Osteoblast (primary cell): ENCODE measurements at places on chromosomes 1 and 21.

- no peak for DNase-seq
Measured at GRCh38 chr1:56024155-56024554, 555.2 kb downstream of the PLPP3 start.

- DNase-seq = no peak
Measured at GRCh38 chr1:165036403-165036802, 320.1 kb downstream of the LMX1A start.

DNA sequence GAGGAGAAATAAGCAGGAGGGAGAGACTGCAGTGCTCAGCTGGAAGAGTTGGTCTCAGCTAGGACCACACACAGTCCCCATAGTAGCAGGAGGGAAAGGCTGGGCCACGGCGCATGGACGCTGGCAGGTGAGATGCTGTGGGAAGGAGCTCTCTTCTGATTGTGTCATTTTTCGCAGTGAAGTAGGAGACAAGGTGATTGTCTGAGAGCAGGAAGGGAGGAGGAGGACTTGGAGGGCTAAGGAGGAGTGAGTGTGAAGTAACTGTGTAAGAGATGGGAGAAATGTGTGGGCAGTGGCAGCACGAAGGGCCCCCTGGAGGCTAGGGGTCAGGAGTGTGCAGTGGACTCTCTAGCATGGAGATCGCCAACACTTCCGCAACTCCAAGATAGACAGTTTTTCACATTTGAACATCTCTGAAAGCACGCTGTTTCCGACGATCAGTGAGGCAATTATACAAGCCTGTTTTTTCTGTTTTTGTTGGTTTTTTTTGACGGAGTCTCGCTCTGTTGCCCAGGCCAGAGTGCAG is 26.4 kb upstream of the KCNC4 start:
- no peak for DNase-seq

DNA sequence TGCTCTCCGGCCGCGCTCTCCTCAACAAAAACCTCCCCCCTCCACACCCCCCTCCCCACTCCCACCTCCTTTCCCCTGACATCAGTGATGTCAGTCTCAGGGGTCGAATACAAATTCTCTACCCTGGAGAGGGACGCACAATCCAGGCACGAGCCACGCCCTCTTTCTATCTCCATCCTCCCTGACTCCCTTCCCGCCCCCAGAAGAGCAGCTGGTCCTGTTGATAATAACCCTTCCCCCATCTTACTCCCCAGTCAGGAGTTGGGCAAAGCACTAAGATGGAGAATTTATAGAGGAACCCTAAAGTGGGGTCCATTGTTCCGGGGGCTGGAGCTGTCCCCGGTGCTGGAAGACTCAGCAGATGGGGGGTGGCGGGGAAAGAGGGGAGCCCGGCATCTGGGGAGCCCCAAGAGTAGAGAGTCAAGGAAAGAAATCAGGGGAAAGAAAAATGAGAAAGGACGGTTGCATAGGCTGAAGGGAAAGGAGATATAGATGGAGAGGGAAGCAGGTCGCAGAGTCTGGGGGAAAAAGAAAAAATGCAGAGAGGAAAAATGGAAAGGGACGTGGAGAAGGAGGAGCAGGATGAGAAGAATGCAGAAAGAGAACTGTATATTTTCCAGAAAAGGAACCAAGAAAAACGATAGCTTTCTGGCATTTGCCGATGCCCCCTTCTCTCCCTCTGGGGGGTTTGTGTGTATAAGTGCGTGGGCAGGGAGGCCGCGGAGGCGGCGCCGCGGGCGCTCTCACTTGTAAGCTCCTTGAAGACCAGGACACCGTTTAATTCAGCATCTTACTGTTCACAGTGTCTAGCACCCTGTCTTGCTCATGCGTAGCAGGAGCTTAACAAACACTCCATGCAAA is at the start of gene CELF3:
Gene CELF3 (minus strand): TSS at position 33 of the 861 bp plus-strand sequence. CDS start 783 bp downstream, outside the sequence.
- DNase-seq = peak; percentile 60

DNA sequence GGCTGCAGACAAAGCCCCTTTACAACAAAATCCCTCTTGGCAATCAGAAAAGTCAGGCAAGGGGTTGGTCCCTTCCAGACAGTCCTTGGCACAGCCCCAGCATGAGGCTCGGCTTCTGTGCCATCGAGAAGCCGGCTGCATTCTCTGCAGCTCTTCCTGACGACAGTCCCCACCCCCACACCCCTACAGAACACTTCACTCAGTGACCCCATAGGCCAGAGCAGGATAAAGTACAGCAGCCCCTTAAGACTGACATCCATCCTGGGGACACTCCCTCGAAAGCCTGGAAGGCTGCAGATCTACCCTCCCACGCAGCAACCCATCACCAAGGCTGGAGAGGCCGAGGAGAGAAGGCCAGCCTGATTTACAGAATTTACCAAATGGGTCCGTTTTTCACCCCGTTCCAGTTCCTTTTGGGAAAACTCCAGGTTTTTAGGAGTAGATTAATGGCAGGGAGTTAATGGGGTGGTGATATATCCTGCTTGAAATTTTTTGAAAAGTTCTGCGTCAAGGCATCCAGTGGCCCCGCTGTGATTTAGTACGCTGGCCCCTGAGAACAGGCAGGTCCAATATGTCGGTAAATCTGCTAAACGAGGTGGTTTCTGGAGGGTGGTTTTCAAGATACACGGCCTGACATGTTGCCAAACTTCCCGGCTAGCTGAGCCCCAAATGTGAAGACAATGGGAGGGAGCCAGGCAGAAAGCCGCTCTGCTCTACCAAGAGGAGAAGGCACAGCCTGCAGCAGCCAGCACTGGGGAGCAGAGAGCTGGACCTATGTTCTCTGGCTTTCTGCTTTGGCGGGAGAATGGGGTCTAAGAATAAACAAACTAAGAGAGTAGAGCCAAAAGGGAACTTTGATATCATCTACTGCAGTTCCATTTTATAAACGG is 81.7 kb downstream of the SSBP3 start:
- DNase-seq = no peak

DNA sequence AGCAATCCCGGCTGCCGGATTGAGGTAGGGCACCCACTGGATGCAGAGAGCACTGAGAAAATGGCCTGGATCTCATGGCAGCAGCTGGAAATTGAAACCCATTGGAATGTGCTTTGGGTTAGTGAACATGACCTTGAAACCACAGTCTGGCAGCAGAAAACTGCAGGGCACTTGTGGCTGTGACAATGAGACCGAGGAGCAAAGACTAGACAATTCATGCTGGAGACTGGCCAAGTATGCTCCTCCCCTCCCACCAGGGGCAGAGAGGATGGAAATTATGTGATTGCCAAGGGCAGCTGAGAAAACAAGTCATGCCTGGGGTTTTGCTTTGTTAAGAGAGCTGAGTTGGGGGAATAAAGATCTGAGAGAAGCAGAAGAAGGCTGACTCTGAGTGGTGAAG is 60.7 kb downstream of the ZNF697 start:
- no peak for DNase-seq

DNA sequence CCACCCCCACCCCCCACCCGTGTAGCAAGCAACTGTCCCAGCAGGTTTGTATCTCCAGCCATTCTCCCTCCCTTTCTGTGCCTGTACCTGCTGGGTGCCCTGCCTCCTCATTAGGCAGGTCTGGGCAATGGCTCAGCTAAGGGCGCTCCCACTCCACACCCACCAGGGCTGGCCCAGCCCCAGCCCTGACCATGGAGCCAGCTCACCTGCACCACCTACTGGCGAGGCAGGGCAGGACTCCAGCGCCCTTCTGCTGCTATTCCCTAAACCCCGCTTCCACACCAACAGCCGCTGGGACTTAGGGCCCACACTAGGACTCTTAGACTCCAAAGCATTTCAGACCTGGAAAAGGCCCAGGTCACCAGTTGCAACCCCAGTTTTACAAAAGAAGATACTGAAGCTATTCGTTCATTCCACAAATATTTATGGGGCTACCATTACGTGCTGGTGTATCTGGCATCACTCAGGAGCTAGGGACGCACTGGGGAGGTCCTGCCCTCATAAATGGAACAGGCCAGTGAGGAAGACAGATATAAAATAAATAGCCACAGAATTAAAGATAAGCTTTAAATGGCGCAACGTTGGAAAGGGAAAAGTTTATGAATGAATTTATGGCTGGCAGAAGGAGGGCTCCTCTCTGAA is 24.0 kb downstream of the PGLYRP3 start:
- no peak for DNase-seq

- DNase-seq = no peak
Measured at GRCh38 chr1:52632732-52633290, at the start of gene SHISAL2A. SHISAL2A (plus strand) TSS chr1:52633168; CDS start chr1:52633494, 326 bp downstream.

GRCh38 chr1:214476229-214476985 is 75.0 kb downstream of the PTPN14 start:
- no peak for DNase-seq

GRCh38 chr1:72271555-72272085 is 10.7 kb downstream of the NEGR1 start:
- no peak for DNase-seq

DNA sequence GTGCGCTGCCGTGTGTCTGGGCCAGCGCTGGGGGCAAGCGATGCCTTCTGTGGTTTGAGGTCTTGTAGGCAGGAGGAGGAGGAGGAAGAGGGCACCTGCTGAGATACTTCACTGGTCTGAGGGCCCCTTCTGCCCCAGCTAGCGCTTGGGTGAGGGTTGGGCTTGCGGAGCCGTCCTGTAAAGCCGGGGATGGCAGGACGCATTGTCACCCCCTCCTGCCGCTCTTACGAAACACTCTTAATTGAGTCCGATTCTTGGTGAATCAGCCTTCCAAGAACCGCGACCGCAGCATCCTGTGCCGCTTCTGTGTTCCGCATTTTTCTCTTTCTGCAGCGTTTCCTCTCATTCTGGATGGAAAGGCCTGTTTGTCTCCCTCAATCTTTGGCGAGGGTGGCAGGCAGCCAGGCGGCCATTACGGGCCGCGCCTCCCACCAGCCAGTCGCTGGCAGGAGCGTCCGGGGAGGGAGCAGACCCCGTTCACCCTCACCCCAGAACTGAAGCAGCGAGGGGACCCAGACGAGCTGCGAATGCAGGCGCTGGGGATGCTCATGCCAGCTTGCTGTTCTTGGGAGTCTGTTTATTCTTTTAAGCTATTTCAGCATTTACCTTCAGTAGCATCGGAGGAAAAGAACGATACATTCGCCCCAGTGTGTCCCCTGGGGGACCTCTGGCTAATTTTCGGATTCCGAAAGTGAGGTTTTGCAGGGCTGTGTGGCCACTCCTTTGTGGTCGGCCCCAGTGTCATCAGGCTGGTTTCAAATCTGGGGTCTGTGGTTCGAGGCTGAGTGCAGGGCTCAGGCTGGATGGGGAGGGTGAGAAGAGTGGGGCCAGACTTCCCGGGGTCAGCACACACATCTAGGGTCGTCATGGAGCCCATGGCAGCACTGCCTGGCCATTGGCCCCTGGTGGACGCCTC is 62.7 kb downstream of the SKI start:
- peak; percentile 99 for DNase-seq

DNA sequence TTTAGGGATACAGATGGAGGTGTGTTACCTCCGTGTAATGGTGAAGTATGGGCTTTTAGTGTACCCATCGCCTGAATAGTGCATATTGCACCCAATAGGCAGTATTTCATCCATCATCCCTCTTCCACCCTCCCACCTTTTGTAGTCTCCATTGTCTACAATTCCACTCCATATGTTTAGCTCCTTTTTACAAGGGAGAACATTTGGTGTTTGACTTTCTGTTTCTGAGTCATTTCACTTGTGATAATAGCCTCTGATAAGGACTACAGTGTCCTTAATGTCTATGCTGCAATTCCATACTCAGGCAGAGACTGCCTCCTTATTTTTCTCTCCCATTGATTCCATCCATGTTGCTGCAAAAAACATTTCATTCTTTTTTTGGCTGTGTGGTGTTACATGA is 48.7 kb downstream of the OVGP1 start:
- DNase-seq = no peak

GRCh38 chr1:89809556-89809955 is 11.3 kb upstream of the LRRC8D start:
- DNase-seq = no peak

DNA sequence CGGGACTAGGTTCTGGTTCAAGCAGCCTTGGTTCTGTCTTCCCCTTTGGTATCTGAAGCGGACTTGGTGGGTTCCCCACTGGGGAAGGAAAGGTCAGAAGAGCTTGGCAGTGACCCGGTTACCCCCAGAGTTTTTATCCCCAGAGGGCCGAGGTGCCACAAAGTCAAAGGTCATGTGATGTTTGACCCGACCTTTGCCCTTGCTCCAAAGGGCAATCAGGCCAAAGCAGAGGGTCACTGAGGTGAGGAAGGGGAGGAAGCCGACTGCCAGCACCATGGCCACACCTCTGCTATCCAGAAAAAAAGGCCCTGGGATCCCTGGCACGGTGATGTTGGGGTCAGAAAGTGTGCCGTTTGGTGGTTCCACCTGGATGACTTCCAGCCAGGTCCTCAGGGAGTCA is 4.4 kb downstream of the LINGO4 start:
- DNase-seq = no peak
